Osteocyte (in vitro differentiated cells): ENCODE measurements at places on chromosomes 13 and 19. TPM values are rescaled to one million over a fixed set of nuclear protein-coding genes. Genes with fewer than 3 reads are reported as not detected.

GRCh38 chr13:36068566-36068965 is 62.6 kb downstream of the DCLK1 start:
- DNase-seq: no peak

- DNase-seq: no peak
Measured at GRCh38 chr13:67075239-67075638, 154.9 kb downstream of the PCDH9 start.

GRCh38 chr13:105670179-105670990 is 865.1 kb downstream of the EFNB2 start:
- no peak for DNase-seq

DNA sequence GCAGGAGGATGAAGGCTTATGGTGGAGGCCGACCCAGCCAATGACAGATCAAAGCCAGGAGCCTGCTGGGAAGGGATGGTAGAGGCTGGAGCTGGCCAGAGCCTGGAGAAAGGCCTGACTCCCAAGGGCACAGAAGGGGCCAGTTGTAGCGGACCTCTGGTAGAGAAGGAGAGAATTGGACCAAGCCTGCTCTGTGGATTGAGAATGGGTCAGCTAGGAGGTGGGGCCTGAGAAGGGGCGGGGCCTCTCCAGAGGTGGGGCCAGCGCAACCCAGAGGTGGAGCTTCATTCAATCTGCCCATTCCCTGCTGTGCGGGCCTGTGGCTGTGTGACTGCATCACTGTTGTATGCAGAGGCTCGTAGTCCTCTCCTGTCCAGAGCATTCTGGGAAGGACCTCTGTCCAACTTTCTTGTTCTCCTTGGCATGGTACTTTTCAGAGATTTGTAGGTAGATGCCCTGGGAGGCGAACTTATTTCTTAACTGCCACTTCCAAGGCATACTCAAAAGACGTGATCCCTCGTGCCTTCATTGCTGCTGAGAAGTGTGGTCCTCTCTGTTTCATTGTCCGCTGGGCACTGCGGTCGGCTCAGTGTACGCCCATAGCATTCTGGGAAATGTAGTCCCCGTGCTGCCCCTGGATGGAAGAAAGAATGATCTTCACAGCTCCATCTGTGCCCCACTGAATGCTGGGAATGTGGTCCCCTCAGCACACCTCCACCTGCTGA is 6.7 kb downstream of the GRIN2D start:
- DNase-seq: no peak

DNA sequence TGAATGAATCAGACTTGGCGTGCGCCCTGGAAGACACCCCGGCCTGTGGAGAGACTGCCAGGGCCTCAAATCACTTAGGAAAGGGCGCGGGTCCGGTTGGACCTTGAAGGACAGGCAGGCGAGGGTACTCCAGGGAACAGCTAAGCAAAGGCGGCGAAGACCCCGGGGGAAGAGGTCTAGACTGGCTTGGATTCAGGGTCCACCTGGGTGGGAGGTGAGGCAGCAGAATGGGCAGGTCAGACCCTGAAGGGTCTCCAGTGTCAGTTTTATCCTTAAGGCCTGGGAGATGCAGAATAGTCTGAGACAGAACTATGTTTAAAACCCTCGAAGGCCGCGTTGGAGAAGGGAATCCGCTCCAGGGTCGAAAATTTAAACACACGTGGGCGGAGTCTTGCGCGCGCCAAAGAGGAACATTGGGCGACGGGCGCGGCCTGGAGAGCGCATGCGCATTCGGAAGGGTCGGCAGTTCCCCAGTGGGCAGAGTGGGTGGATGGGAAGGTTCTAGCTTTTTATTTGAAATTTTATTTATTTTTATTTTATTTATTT is 567 bp upstream of the SMG9 start:
- peak; percentile 91 for DNase-seq

DNA sequence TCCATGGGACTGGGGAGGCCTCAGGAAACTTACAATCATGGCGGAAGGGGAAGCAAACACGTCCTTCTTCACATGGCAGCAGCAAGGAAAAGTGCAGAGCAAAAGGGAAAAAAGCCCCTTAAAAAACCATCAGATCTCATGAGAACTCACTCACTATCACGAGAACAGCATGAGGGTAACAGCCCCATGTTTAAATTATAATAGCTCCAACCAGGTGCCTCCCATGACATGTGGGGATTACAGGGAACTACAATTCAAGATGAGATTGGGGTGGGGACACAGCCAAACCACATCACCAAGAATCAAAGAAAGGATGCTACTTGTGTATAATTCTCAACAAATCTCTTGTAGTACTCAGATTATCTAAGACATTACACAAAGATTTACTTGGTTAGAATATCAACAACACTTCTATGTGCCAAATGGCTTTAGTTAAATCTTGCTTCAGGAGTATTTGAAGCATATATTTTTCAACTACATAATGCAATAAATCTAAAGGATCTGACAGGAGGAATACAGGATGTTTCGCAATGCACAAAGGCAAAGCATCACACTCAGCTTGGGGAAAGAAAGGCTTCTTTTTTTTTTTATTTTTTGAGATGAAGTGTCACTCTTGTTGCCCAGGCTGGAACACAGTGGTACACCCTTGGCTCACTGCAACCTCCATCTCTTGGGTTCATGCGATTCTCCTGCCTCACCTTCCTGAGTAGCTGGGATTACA is 180.0 kb downstream of the LHFPL6 start:
- DNase-seq: no peak

GRCh38 chr19:13803038-13803437 is 7.8 kb downstream of the ZSWIM4 start:
- DNase-seq: no peak

DNA sequence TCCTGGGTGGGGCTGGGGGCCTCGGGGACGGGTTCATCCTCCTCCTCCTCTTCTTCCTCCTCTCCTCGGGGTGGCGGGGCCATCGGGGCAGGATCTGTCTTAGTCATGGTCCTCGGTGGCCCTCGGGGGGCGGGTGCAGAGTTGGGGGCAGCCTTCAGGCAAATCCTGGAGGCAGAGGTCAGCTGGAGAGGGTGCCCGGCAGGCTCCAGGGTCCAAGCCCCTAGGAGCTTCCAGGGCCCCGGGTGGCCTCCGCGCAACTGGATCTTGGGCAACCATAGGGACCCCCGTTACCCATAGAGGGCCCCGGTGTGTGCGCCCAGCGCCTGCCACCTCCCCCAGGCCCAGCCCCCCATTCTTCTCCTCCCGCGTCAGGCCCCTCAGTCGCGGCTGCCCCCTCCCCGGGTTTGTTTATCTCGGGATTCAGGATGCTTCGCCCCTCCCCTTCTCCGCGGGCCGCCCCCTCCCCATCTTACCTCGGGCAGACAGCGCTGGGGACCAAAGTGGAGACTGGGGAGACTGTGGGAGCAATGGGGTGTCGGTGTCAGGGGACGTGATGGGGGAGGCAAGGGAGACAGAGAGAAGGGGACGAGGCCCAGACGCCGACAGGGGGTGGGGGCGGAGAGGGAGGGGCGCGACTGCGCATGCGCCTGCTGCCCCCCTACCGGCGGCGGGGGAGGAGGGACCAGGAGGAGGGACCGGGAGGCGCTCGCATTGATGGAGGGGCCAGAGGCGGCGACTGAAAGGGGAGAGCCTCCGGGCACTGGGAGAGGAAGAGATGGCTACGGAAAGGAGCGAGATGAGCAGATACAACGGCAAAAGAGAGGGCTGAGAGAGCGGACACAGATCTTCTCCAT is at the start of gene CLIP3:
TSS of gene CLIP3 (minus strand) at position 623 of the 854 bp plus-strand sequence. CDS start at position 107, 516 bp downstream.
- DNase-seq: peak; percentile 93

DNA sequence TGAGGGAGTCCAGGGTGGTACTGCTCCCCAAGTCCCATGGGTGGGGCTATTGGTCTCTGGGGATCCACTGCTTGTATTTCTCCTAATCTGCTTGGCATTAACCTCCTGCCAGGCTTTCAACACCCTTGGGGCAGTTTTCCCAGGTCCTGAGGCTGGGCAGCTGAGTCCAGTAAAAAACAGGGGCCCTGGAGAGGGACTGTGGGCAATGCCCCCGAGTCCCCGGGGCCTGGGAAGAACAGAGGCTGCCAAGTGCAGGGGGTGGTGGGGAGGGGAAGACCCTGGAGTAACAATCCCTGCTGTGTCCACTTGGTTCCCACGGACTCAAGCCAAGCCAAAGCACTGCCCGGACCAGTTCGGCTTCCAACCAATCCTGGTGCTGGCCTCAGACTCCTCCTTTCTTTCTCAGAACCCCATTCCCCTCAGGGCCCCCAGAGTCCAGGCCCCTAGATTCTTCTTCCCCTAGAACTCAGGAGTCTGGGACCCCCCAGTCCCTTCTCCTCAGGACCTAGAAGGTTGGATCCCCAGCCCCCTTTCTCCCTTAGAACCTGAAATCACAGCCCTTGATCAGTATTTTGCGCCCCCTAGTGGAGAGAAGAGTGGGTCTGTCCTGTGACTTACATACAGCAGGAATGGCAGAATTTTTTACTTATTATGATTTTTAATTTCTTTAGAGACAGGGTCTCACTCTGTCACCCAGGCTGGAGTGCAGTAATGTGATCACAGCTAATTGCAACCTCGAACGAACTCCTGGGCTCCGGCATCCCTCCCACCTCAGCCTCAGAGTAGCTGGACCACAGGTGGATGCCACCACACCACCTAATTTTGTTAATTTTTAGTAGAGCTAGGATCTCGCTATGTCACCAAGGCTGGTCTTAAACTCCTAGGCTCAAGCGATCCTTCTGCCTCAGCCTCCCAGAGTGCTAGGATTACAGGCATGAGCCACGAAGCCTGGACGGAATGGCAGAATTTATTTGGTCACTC is 3.7 kb upstream of the CLPTM1 start:
- DNase-seq: no peak

DNA sequence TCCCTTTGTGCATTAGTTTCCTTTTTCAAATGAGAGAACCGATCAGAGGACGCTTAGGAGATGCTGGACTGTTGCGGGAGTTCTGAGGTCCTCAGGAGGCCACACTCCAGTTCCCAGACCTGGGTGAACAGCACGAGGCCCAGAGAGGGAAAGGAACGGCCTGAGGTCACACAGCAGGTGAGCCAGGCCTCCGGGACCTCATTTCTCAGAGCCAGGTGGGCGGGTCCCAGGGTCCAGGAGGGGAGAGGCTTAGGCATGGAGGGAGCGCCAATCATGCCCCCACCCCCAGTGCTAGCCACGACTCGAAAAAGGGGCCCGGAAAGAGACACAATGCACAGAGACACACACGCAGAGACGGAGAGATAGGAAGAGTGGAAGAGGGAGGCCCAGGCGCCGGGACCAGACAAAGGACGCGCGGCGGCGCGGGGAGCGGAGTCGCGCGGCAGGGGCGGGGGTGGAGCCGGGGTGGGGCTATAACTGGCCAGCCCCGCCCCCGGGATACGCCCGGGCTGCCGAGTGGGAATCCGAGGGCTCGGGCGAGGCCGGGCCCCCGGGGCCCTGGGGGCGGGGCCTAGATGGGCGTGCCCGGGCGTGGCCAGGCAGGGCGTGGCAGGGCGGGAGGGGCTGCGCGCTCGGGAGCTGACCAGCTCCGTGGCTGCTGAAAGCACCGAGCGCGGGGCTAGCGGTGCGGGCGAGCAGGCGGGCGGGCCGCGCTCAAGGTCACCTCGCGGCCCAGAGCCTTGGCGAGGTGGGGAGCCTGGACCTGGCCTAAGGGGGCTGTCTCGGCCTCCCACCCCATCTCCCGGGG is 1.6 kb downstream of the ELAVL3 start:
- no peak for DNase-seq

DNA sequence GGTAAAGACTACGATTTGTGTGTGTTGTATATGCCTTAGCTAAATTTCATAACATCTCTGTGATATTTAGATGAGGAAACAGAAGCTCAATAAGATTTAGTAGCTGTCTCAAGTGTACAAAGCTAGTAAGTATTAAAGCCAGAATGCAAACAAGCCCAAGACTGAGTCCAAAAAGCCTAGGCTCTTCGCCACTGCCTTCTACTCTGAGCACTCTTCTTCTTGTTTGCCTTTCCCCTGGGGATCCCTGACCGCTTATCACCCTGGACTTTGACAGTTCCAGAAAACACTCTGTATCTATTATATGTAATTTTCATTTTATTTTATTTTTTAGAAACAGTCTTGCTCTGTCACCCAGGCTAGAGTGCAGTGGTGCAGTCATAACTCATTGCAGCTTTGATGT is 5.8 kb downstream of the TM9SF2 start:
- DNase-seq: no peak

KIR3DL1 gene
- total RNA-seq: not detected in 2 replicates

HIPK4 gene
- 0.21 and 0.29 TPM in 2 replicates for total RNA-seq

LRFN3 gene
- total RNA-seq: 24.3 and 25.0 TPM in 2 replicates

SPTBN4 gene
- 0.48 and 0.63 TPM in 2 replicates for total RNA-seq
